ENCODE measurements at places on chromosomes 11 and 22.
A peak's percentile ranks its signal among the peaks of the same experiment; 100 is the strongest.

- DNase-seq, result no peak
These were observed 11.3 kb downstream of the TRIM66 start for GRCh38 chr11:8671193-8671612.

DNA sequence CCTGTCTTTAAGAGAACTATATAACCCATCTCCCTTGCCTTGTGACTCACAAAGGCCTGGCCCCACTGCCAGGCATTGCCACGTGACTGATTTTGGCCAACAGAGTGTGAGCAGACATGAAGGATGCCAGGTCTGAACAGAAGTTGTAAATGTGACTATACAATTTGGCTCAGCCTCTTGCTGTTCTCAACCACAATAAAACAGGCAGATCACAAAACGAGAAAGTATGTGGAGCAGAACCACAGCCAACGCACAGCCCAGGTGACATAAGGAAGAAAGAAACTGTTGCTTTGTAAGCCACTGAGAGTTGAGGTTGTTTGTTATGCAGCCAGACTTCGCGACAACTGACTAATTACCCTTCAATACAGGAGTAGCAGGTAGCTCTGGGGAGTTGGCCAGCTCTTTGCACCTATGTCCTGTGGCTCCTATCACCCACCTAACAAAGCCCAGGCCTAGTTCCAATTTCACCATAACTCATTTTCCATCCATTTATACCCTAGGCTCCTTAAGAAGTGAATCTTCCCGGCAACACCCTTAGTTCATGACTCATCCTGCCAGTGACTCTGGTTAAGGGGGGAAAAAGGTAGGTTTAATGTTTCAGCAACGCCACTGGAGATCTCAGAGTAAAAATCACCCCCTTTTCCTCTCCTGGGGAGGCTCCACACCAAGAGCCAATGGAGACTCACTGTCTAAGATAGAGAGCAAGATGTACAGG, 53.7 kb downstream of the GALNT18 start:
- no peak for DNase-seq

DNA sequence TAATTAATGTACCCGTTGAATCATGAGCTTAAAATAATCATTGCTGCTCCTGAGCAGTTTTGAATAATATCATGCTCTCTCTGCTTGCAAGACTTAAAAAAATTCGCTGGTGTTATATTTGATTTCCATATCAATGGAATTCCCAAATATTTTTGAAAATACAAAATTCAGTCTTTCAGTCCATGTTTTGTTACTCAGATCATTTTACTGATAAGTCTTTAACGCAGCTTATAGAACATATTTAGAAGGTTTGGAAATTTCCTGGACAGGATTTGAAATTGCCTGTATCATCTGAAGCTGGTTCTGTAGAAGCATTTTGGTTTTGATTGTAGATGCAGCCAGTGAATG, 1.9 kb downstream of the BMAL1 start:
- DNase-seq, result no peak

DNA sequence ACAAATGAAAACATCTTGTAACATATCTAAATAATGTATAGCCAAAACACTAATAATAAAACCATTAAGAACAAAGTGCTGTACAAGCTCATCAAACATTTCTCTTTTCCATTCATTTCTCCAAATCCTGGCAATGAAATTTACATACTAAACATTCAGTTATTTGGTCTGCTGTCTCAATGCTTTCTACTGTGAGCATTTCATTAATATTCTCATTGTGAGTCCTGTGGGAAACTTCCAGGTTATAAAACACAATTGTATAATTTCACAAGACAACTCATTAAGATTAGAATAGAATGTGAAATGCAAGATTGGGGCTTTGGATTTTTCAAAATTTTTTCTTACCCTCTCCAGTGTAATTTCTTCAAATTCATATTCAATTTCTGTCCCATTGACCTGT, 876.9 kb upstream of the CCDC90B start:
- DNase-seq, result no peak

DNA sequence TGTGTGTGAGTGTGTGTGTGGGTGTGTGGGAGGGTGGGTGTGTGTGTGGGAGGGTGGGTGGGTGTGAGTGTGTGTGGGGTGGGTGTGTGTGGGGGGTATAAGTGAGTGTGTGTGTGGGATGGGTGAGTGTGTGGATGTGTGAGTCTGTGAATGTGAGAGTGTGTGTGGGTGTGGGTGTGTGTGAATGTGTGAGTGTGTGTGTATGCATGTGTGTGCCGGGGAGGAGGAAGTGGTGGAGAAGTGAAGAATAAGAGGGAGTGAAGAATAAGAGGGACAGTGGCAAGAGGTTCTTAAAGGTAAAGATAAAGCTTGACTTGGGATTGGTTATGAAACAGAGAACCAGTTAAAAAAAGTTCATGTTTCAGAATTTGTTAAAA, 54.0 kb downstream of the PRR5L start:
- no peak for DNase-seq

DNA sequence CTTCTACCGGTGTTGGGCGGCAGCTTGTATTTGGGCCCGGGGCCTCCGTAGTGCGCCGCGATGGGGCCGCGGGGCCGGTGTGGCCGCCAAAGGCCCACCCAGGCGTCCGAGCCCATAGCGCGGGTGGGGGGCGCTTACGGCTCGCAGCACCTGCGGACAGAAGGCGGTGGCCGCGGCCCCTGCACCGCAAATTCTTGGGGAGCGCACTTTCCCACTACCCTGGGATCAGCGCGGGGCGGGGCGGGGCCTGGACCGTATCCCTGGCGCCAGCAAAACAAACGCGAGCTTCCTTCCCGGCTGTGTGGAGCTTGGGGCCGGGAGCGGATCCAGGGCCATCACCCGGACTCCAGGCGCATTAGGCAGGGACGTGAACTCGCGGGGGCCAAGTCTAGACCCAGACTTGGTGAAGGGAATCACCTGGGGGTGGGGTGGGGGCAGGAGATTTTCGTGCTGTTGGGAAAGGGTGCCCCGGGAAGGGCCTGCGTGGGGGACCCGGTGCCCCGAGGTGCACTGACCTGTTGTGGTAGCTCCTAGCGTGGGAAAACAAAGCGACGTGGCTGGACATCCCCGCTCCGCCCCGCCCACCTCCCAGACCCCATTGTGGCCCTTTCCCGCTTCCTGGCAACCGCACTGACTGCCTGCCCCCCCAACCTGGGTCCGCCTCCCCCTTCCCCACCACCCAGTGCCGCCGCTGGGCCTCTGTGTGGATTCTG, 2.3 kb upstream of the TYMP start:
- DNase-seq, result peak; percentile 34

DNA sequence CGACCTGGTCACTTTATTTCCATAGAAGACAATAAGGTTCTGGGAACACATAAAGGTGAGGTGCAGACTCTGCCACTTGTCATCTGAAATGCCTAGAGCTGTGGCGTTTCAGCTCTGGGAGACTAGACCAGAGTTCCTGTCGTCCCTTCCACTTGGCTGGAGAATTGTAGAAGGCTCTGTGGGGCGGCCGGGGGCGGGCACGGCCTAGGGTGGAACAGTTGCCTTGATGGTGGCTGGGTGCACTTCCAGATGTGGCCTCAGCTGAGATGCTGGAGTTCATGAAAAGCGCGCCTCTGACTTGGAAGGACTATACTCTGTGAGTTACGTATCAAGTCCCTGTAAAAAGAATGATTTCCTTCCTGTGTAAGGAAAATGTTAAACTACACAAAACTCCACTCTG, 16.8 kb downstream of the TRMU start:
- no peak for DNase-seq

DNA sequence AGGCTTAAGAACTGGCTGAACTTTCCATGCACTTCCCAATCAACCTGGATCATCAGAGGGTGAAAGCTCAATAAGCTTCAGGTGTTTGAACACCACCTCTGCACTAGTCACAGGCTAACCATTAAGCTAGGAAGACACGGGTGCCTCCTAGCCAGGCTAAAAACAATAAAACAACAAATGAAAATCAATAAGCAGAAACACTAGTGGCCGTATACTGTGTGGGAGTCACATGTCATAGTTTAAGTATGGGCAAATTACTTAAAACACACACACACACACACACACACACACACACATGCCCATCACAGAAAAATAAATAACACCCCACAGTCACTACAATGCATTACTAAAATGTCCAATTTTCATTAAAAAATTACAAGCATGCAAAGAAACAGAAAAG, 85.2 kb downstream of the APOL5 start:
- no peak for DNase-seq

GRCh38 chr11:5846701-5847100, 5.0 kb upstream of the OR52E6 start:
- DNase-seq, result no peak

GRCh38 chr11:128289048-128289447, 298.3 kb downstream of the ETS1 start:
- no peak for DNase-seq

DNA sequence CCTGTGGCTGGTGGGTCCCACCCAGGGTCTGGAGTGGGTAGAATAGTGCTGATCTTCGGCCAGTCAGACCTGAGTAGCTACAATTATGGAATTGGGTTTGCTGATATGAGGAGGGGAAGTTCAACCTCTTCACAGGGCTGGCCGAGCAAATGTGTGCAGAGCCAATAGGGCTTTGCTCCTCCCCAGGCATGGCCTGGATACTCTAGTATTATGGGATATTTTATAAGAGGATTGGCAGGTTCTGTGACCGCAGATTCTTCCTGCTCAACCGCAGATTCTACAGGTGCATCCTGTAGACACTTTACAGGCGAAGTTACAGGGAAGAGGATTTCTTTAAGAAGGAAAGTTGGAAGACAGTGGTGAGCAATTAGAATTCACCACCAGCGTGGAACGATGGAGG, 44.3 kb downstream of the TBC1D22A start:
- DNase-seq, result no peak

DNA sequence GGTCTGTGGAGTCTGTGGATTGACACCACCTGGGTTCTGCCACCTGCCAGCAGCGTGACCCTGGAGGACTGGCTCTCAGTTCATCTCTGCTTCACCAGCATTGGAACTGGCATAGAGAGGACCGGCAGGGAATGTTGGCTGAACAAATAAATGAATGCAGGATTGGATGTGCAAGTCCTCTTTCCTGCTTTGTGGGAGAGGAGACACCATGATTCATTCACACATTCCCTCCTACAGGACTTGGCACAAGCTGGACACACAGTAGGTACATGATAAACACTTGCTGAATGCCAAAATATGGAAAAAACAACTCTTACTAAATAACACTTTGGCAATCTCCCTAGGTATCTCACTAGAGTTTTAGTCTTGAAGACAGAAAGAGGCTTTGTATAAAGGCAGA, 116.6 kb upstream of the NARS2 start:
- DNase-seq, result no peak

- no peak for DNase-seq
These were observed 31.8 kb downstream of the GLB1L2 start for GRCh38 chr11:134363592-134363991.

DNA sequence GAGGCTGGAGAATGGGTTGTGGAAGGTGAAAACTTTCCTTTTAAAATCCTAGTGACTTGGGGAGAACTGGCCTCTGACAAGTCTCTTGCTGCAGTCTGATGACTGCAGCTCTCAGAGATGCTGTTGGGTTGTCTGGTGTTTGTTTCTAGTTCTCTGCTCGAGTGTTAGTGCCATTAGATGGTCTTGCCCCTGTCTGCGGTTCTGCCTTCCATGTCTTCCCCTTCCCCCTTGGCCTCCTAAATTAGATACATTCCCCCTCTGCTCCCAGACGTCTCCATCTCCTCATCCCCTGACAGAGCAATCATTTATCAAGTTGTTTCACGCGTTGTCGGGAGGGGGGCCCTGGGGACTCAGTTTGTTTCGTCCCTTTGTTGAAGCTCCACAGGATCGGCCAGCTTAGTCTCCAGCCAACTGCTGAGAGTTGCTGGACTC, 67.7 kb downstream of the CECR2 start:
- no peak for DNase-seq

- no peak for DNase-seq
These were observed 22.0 kb upstream of the IGSF9B start for GRCh38 chr11:133978794-133979193.

GRCh38 chr22:48748860-48749554, 1078.7 kb downstream of the BRD1 start:
- DNase-seq, result no peak

DNA sequence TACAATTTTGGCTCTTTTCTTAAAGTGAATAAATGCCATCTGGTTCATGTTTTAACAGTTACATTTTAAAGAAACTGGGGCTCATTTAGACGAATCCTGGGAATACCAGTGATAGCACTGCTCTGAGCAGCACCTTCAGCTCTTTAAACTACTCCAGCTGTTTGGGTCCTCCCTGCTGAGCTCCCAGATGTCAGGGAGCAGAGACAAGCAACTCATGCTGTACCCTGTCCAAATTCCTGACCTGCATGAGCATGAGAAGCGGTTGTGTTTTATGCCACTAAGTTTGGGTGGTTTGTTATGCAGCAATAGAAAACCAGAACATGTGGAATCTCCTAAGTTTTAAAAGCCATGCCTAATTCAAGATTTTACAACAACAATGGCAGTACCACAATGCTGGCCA, 90.0 kb downstream of the FDX1 start:
- DNase-seq, result no peak

- DNase-seq, result no peak
These were observed 75.6 kb downstream of the SNX19 start for GRCh38 chr11:130840679-130841078.

DNA sequence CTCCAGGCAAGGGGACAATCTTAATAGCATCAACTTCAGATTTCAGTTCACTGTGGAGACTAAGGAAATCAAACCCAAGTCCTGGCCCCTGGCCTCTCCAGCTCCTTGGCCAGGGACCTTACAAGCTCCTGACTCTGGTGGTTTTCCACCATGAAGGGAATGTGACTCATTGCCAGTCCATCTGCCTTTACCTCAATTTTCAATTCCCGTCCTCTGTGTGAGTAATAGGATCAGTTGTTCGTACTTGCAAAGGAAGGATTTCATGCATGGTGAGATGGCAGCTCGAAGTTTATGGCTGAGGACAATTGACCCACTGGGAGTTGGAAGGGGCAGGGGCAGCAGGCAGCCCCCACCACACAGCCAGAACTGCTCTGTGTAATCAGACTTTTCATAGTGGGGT, 42.5 kb downstream of the INSC start:
- no peak for DNase-seq

DNA sequence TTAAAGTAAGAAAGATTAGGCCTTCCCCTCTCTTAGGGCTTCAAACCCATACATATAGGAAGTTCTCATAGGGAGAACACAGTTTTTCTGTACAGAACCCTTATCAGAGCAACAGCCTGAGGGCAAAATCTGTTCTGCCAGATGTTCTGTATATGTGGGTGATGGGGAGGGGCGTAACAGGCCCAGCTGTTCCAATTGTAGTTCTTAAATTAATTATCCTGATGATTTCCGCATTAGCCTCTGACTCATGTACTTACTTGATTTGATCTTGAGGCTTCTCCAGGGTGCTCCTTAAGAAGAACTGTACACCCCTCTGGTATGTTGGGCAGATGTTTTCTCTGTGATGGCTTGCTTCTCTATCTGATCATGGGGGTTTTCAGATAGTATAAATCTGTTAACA, 123.1 kb upstream of the C11orf87 start:
- DNase-seq, result no peak

DNA sequence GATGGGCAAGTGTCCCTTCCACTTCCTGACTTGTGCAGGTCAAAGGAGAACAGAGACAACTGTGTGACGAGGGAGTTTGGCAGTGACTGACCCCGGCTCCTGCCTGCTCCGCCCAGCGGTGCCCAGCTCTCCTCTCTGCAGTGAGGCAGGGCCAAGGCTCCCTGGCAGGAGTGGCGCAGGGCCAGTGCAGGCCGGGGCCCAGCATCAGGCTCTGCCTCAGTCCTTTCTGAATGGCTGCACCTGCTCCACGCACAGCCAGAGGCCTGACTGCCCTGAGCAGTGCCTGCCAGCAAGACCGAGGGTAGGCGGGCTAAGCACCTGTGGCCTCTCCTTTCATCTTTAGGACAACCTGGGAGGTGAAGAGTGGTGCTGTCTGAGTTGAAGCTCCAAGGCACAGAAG, 54.2 kb downstream of the WT1 start:
- DNase-seq, result no peak
